ENCODE measurements at places on chromosomes 3 and 15.

DNA sequence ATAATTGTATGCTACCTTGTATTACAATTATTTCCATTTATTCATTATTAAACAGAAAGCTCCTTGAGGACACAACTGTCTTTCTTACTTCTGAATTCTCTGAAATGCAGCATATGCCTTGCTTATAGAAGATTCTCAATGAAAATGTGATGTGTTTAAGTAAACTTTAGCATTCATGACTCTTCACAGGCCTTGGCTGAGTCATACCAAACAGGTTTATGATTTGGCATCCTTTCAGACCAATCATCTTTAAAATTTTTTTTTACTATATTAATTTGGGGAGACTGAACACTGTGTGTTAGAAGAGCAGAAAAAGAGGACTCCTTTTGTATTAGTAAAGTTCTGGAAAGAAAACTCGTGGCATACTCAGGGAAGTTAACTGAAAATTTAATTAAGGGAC, 6.4 kb upstream of the GALK2 start:
- no peak for DNase-seq

GRCh38 chr15:29207758-29208108, 61.9 kb downstream of the NSMCE3 start:
- no peak for DNase-seq

DNA sequence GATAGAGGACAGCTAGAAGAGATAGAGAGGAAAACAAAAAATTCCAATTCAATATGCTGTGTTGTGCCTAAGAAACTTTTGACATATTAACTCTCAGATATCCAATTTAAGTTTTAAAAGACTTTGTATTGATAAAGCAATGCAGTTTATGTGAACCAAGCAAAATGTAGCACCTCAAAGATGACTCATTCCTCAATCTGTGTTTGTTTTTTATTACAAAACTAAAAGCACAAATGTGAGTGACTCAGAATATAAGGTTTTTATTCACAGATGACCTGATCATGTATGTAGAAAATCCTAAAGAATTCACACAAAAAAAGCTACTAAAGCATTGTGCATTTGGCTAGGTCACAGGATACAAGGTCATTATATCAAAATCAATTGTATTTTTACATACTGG, 11.1 kb downstream of the HCLS1 start:
- no peak for DNase-seq

DNA sequence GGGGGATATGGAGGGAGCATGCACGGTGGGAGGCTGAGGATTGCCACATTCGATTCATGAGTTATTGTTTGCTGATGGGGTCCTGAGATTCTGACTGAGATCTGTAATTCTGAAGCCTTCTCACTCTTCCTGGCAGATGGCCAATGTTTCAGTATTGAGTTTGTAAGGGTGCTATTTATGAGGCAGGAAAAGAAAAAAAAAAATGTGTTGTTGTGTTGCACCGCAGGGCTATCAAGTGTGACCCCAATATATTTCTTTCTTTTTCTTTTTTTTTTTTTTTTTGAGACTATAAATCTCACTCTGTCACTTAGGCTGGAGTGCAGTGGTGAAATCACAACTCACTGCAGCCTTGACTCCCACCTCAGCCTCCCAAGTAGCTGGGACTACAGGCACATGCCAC, 3.2 kb upstream of the SENP2 start:
- DNase-seq: no peak

DNA sequence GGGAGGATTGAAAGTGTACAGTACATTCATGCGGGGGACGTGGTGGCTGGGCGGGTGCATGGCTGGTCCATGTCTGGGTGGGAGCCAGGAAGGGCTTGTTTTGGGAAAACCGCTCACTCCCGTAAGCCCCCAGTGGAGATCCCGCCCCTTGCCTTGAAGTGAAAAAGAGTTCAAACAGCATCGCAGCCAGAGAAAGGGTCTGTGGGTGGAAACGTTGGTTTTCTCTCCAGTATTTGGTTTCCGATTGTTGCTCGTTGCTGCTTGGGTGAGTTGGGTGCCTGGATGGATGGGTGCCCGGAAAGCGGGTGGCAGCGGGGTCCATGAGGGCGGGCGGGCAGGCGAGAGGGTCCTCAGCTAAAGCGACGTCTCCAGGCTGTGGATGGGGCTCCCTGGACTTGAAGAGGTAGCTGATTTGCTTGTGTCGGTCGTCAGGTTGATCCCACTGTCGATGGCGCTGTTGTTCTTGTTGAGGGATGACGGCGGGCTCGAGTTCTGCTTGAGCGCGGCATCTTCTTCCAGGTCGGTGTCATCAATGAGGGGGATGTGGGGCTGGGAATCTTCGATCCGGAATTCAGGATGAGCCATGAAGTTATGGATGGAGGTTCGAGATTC, 7.7 kb upstream of the SEC13 start:
- no peak for DNase-seq

DNA sequence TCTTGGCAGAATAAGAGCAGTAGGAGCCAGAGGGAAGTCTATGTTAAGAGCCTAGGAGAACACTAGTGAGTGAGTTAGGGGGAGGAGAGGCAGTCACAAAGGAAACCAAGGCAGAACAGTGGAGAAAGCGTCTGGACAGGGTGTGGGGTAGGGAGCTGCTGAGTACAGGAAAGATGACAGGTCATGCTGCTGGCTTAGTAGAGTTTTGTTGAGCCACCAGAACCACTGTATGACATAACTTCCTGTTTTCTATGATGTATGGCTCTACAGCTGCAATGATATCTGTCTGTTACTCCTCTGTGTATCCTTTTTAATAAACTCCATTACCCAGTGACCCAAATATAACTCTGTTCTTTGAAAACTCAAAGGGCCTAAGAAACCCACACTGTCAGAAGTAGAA, 10.6 kb upstream of the STT3B start:
- peak; percentile 65 for DNase-seq

DNA sequence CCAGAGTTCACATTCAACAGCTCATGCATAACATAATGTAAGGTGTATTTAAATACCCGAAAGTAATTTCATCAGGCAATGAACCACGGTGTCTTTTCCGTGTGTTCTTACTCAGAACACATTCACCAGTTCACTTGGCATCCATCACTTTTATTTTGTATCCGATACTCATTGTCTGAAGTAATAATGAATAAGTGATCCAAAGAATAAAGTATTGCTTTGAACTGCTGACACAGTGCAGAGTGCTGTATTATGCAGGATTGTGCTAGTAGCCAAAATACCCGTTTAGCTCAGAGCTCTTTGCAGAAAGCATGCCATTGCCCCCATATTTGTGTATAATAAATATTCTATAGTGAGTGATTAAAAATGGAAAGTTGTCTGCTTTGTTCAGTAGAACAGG, 460.9 kb upstream of the KCNMB2 start:
- no peak for DNase-seq

GRCh38 chr3:42762046-42762724, 10.9 kb downstream of the CCDC13 start:
- DNase-seq: peak; percentile 93

GRCh38 chr15:74405823-74406222, 27.9 kb downstream of the SEMA7A start:
- no peak for DNase-seq

DNA sequence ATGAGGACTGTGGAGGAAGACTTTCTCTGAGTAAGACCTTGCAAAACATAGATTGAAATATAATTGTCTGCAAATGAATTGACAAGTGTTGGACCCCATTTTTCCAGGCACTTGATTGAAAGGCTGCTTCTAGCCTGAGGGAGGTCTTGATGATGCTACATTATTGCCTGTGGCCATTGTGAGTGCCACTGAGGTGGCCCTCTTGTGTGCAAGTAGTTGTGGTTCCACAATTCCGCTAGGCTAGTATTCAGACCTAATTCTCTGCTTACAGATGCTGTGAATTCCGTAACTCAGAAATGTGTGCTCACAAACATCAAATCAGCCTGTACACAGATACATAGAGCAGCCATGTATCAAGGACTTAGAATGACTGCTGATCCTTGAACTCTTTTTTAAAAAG, 34.7 kb downstream of the FNDC3B start:
- DNase-seq: no peak

- DNase-seq: no peak
Measured at GRCh38 chr3:70990723-70991122, 592.8 kb downstream of the FOXP1 start.

GRCh38 chr3:15295506-15295905, 36.9 kb downstream of the SH3BP5 start:
- peak; percentile 94 for DNase-seq

DNA sequence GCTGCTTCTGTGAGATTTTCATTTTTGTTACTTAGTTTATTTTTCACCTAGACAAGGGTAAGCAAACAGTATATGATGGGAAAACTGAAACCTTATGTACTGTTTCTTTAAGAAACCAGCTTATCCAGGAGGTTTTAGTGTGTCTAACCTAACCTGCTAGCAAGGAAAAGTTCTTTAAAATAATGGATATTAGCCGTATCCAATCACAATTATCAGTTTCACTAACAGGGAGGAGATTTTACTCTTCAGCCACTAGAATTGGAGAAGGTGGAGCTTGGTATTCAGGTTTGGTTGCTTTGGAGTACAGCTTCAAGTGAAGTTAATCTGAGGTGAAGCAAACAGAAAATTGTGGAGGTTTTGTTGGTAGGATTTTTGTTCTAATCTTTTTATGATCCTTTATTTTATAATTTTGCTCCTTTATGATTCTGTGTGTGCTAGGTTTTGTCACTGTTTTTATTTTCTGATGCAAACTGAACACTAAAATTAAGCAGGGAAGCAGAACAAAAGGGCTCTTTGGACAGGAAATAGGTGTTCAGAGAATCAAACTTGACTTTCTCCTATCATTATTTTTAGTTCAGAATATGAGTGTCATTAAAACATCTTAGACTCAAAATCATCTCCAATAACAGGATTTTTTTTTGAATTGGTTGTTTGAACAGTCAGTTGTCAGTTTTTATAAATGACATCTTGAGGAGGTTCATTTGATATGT, 13.0 kb downstream of the ZFAND6 start:
- DNase-seq: peak; percentile 33

GRCh38 chr3:182710557-182711157, 82.6 kb upstream of the ATP11B start:
- DNase-seq: peak; percentile 47

GRCh38 chr3:70989174-70989573, 594.4 kb downstream of the FOXP1 start:
- no peak for DNase-seq

DNA sequence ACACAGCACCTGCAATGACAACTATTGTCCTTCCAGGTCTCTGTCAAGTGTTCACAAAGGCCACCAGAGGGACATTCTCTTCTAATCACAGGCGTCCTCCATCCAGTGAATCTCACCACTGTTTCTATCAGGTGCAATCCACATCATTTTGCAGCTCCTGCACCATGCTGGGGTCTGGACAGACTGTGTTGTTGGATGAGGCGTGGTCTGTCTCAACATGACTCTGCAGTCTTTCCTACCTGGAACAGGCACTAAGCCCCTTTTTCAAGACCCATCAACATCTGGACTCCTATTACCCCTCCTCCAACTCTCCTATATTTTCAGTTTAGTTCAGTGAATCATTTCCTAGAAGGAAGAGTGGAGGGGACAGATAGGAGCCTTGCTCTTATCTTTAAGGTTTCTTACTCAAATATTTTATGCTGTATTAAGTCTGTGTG, 31.5 kb upstream of the VEPH1 start:
- DNase-seq: no peak

GRCh38 chr15:68054628-68055223, 611 bp downstream of the PIAS1 start:
- peak; percentile 82 for DNase-seq

GRCh38 chr15:71603379-71603778, 207.0 kb upstream of the NR2E3 start:
- no peak for DNase-seq

DNA sequence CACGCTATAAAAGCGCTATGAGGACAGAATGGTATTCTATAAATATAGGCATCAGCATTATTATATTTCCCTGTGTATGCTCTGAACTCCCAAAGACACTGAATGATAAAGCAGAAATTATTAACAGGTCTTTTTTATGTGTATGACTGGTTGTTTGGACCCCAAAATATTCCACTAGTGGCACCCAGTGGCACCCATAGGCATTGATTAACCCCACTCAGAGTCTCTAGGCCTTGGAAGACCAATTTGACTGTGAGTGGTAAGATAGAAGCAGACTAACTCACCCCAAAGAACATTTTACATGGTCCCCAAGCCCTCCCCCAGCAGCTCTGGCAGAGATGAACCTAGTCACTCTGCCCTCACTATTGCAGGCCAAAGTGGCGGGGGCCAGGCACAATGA, 45.4 kb upstream of the UBE2E1 start:
- DNase-seq: peak; percentile 32

- DNase-seq: no peak
Measured at GRCh38 chr3:141399200-141399599, 30.9 kb downstream of the ZBTB38 start.

DNA sequence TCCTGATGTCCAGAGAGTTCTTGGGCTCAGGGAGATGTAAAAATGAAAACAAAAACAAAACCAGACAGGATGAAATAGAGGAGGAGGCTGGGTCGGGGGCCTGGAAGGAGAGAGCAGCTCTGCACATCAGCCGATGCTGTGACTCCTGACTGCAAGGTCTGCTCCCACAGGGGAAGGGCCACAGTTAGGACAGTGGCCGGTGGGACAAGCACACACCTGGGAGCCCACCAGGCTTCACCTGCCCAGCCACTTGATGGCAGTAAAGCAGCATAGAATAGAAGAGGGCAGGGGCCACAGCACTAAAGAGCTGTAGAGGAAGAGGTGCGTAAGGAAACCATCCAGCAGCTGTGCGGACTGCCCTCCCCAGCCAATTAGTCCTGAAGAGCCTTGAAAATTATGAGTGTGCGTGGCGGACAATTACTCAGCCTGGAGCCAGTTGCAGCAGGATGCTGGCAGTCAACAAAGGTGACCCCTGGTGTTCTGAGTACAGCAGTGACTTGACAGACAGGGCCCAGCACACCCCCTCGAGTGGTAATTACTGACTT, 29.8 kb downstream of the ALS2CL start:
- DNase-seq: no peak

DNA sequence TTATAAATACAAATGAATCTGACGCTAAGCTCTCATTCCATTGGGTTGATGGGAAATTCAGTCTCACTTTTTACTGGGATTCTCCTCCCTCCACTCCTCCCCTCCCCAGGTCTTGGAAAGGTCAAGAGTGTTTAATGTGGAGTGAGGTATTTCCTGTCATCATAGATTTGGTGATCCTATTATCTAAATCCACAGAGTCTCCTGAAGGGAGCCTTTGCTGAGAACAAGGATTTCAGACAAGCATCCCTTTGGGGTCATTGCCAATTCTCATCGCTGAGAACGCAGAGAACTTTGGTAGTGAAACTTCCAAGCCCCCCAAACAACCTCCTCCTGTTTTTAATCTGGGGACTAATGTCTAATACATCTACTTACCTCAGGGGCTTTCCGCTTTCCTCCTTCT, 297.9 kb downstream of the OTOL1 start:
- no peak for DNase-seq
